Activated CD8-positive, alpha-beta memory T cell treated with anti-CD3 and anti-CD28 coated beads for 24 hours (primary cell): ENCODE measurements at places on chromosomes 2 and 18.

- DNase-seq, result no peak
Observed at GRCh38 chr2:223503746-223504145, 98.4 kb downstream of the SCG2 start.

DNA sequence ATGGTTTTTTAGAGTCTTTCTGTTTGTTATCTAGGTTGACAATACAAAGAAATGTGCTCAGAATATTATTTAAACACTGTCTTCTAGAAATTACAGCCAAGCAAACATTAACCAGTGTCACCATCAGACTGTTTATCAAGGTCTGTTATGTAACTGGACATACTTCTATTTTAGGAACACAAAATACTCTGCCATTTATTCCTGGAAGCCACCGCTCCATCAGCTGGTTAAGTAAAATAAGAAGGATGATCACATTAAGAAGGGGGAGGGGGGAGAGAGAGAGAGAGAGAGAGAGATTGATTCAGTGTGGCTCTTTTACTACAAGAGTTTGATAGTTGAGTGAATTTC is 47.9 kb downstream of the MBP start:
- DNase-seq, result no peak

GRCh38 chr2:74756356-74756890 is 77.5 kb upstream of the HK2 start:
- no peak for DNase-seq

- no peak for DNase-seq
Observed at GRCh38 chr2:159026170-159026569, 57.7 kb downstream of the TANC1 start.

GRCh38 chr18:36947820-36948348 is 119.0 kb downstream of the KIAA1328 start:
- no peak for DNase-seq

- no peak for DNase-seq
Observed at GRCh38 chr2:191867507-191867847, 20.6 kb upstream of the CAVIN2 start.

- no peak for DNase-seq
Observed at GRCh38 chr18:9184998-9185613, 48.5 kb downstream of the ANKRD12 start.
